ENCODE measurements at places on chromosomes 4 and X.

DNA sequence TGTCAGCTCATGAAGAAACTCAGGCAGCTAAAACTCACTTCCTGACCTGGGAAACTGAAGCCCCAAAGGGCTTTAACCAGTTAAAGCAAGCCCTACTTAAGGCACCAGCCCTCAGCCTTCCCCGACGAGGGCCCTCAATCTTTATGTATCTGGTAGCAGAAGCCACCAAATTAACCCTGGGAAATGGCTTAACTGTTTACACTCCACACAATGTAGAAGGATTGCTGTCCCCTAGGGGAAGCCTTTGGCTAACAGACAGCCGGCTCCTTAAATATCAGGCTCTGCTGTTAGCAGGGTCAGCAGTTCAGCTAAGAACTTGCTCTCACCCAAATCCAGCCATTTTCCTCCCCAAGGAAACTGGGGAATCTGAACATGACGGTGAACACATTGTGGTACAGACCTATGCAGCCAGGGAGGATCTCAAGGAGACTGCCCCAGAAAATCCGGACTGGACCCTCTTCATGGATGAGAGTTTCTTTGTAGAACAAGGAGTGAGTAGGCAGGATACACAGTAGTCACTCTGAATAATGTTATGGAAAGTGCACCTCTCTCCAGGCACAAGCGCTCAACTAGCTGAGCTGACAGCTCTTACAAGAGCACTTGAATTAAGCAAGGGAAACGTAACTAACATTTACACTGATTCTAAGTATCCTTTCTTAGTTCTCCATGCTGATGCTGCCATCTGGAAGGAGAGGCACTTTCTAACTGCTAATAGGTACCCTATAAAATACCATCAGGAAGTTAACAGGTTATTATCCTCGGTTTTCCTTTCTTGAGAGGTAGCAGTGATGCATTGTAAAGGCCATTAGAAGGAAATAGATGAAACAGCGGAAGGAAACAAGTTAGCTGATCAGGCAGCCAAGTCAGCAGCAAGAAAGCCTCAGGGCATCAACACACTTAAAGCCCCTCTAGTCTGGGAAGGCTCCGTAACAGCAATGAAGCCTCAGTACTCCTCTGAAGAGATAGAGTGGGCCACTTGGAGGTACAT lies 9.6 kb upstream of the NAF1 start:
- no peak for DNase-seq

DNA sequence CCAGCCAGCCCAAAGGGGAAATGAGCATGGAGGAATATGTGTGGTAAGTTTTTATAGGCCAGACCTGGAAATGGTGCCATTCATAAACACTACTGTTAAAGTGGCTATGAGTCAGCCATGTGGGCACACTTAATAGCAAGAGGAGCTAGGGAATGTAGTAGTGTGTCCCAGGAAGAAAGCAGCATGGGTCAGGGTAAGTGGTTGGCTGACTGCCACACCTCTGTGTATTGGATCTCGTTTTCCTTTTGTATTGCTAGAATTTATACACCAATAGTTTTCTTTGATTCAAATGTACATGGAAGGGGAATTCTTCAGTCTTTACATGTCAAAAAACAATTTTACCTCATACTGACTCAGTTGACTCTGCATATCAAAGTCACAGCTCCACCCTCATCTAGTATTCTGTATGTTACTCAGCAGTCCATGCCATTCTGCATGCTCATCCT lies 22.9 kb upstream of the SGMS2 start:
- DNase-seq: no peak

- no peak for DNase-seq
These were observed 2.3 kb upstream of the SOWAHD start for GRCh38 chrX:119755981-119756533.

GRCh38 chr4:77197361-77197760 lies 40.4 kb downstream of the CCNG2 start:
- DNase-seq: no peak

DNA sequence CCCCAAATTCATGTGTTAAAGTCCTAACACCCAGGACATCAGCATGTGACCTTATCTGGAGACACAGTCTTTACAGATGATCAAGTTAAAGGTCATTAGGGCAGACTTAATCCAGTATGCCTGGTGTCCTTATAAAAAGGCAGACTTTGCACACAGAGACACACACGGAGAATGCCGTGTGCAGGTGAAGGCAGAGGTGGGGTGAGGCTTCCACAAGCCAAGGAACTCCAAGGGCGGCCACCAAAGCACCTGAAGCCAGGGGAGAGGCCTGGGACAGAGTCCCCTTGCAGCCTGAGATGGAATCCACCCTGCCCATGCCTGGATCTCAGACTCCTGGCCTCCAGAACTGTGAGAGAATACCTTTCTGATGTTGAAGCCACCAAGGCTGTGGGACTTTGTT lies 26.1 kb upstream of the SORCS2 start:
- DNase-seq: no peak

- no peak for DNase-seq
These were observed 42.7 kb upstream of the CLNK start for GRCh38 chr4:10727140-10727880.

- DNase-seq: no peak
These were observed 208.5 kb downstream of the MAD2L1 start for GRCh38 chr4:119858176-119858575.

DNA sequence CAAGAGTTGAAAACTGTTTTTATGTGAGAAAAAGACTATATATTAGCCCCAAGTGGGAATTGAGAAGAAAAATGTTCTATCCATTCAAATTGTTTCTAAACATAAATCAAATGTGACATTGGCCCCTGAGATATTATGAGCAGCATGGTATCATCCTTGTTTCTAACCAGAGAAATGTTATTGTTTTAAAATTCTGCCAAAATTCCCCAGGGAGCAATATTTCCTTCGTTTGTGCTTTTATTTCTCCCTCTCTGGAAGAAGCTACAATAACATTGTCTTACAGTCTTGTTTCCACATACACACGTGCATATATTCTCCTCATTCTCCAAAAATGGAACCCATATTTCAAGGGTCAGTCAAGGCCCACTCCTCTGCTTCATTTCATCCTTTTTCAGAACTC lies 46.7 kb downstream of the MAGEB17 start:
- no peak for DNase-seq

GRCh38 chr4:15884666-15885065 lies 53.9 kb downstream of the FGFBP1 start:
- DNase-seq: no peak

- peak; percentile 77 for DNase-seq
These were observed 74.6 kb downstream of the MXRA5 start for GRCh38 chrX:3271834-3272186.

DNA sequence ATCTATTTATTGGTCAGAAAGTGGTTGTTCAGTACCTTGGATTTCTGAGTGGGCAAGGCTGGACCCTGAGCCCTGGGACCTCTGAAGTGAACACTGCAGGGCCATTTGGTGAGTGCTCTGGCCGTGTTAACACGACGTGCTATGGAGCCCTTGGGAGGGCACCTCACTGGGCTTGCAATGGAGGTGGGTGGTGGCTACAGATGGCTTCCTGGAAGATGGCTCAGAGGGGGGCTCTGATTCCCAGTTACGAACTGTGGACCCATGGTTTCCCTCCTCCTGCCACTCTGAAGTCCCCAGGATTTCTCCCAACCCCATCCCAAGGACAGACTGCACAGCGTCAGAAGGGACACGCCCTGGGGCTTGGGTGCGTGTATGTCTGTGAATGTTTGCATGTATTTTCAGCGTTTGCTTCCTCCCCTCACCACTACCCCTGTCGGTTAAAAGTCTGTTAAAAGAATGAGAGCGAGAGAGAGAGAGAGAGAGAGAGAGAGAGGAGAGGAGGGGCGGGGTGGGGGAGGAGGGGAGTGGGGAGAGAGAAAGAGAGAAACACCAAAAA lies 3.7 kb upstream of the RHOH start:
- DNase-seq: no peak

GRCh38 chrX:55056820-55057674 lies 17.8 kb upstream of the PAGE2B start:
- peak; percentile 75 for DNase-seq

GRCh38 chr4:68342134-68342533 lies 7.8 kb downstream of the YTHDC1 start:
- DNase-seq: peak; percentile 76

DNA sequence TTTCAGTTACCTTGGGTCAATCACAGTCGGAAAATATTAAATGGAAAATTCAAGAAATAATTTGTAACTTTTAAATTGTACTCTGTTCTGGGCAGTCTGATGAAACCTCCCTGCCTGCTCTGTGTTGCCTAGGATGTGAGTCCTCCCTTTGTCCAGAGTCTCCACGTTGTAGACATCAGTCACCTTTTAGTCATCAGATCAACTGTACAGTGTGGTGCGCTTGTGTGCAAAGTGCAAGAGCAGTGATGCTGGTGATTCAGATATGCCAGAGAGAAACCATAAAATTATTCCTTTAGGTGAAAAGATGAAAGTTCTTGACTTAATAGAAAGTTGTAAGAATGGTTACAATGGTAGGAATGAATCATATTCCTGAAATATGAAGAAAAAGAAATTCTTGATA lies 1.4 kb downstream of the SPATA4 start:
- DNase-seq: peak; percentile 35

DNA sequence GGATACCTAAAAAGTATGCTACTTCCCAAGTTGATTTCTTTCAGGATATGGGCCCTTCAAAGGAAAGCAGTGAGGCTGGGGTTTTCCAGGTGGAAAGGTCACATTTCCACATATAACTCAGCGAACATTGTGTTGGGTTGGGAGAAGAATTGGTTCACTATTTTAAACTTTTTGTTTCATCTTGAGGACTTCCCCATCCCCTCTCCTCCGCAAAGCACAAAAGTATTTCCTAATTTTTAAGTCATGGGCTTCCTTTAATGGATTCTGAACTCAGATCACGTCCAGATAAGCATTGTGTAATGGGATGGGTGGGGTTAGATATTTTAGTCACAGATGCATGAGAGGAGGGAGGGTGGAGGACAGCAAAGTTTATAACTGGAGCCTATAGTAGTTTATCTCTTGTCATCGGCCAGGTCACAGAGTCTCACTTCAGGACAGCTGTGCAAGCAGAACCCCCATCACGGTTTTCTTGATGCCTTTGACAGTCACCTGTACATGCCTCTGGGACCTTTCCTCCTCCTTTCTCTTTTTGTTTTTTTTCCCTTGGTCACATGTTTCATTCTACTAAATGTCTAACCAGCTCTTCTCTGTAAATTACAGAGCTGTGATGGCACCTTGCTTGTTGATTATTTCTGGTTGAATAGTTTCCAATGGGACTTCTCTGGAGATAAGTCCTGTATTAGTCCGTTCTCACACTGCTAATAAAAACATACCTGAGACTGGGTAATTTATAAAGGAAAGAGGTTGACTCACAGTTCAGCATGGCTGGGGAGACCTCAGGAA lies 115.4 kb downstream of the PTTG2 start:
- peak; percentile 76 for DNase-seq

DNA sequence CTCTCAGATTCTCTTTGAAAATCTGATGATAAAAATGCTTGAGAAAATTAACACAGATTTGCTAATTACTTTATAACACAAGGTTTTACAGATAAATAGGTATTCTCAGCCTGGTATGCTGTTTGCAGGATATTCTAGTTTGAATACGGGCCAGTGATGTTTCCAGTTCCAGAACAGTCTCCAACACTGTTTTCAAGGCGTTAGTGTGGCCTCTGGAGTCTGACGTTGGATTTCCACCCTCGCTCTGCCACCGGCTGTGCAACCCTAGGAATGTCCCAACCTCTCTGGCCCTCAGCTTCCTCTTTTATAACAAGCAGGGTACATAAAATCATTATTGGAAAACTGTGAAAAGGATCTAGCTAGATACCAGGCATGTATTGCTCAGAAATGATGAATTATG lies 23.8 kb upstream of the CYP4V2 start:
- DNase-seq: no peak

- no peak for DNase-seq
These were observed 150.6 kb upstream of the TRPC5 start for GRCh38 chrX:112233164-112233563.

GRCh38 chr4:137069473-137069872 lies 462.8 kb downstream of the PCDH18 start:
- no peak for DNase-seq

DNA sequence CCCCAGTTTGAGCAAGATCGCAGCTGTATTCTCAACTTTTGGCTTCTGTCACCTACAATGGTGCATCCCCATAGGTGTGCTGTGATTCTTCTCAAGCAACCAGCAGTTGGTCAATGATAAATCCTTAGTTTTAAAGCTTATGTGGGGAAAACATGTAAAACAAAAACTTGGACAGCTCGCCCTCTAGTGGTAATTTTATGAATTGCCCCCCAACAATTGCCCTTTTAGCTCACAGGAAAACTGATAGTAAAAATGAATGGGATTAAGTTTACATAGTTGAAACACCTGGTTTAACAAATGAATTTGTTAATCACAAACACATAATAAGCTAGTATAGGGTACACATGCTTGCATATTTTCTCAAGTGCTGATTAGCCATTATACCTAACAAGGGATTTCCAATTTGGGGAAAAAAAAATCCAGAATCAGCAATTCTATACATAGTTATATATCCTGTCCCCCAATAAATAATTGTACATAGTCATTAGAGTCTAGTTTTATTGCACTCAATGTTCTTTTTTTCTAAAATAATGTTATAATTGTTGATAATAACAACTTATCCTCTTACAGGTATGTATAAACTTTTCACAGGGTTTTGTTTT lies 30.1 kb downstream of the TEX13A start:
- peak; percentile 43 for DNase-seq

- peak; percentile 17 for DNase-seq
These were observed 469.0 kb downstream of the IDS start for GRCh38 chrX:149036086-149036485.

Measured in fibroblast of pulmonary artery (primary cell).